ENCODE measurements at places on chromosomes 7 and 10.
A peak's percentile ranks its signal among the peaks of the same experiment; 100 is the strongest.

GRCh38 chr7:93027044-93027443 is 90.7 kb downstream of the SAMD9 start:
- no peak for DNase-seq

GRCh38 chr10:92699518-92700381 is 10.0 kb downstream of the HHEX start:
- DNase-seq = no peak

- DNase-seq = no peak
Measured at GRCh38 chr7:80588591-80588990, 49.9 kb upstream of the CD36 start.

DNA sequence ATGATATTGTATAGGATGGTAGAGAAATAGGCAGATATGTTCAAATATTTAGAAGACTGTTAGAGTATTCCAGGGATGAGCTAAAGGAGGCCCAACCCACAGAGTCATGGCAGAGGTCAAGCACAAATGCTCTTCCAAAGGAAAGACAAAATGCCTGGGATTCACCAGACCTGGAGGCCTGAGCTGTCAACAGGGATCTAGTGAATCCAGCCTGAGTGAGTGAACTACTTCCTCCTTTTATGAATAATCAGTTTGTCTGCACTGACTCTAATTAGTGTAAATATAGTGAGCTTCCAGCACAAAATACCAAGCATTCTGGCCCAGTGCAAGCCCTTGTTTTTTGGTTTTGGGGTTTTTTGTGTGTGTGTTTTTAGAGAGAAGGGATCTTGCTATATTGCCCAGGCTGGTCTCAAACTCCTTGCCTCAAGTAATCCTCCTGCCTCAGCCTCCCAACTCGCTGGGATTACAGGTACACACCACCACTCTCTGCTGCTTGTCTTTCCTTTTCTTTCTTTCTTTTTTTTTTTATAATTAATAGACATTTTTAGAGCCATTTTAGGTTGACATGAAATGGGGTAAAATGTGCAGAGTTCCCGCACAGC is 244.4 kb downstream of the SKIDA1 start:
- no peak for DNase-seq

- no peak for DNase-seq
Measured at GRCh38 chr7:155807065-155807671, 5.1 kb downstream of the SHH start.

DNA sequence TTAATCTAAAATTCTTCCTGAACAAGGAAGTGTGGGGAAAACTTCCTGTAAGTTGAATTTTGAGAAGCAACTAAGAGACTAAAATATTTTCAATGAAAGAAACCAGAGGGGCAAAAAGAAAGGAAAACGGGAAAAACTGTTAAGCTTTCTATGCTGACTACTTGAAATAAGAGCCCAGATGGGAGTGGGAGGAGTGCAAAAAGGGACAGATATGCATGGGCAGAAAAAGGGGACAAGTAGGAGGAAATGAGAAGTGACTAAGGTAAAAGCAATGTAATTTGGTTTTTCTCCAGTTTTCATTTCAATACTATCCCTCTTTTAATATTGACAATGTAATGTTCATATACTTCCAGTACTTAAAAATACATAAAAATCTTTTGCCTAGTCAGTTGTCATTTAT is 11.1 kb downstream of the OGA start:
- DNase-seq = no peak

DNA sequence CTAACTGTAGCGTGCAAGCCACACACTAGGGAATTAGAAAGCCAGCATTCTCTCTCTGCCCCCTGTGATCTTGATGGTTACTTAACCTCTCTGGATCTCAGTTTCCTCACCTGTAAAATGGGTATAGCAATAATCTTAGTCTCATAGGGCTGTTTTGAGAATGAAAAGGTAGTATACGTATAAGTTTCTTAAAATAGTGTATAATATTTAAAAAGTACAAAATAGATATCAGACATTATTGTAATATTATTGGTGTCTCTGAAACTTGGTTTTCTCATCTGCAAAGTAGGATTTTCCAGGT is 80.4 kb downstream of the CHN2 start:
- DNase-seq = no peak

DNA sequence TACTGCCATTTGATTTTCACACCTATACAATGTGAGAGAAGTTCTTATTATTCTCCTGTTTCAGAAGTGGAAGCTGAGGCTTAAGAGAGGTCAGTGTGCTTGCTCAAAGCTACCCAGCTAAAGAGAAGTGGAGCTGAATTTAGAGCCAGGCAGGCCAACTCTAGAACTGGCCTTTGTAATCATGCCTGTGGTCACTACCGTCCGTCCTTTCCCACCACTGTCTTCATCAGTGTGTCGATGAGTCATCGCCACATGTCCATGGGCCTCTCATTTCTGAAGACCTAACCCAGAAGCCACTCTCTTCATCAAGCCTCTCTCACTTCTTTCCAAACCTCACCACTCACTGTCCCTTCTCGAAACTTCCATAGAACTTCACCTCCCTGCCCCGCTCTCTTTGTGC is 237.8 kb downstream of the KIAA1217 start:
- no peak for DNase-seq

GRCh38 chr7:74654811-74655210 is 2.7 kb upstream of the GTF2I start:
- DNase-seq = no peak

- DNase-seq = no peak
Measured at GRCh38 chr10:72637398-72637857, 11.5 kb upstream of the MICU1 start.

DNA sequence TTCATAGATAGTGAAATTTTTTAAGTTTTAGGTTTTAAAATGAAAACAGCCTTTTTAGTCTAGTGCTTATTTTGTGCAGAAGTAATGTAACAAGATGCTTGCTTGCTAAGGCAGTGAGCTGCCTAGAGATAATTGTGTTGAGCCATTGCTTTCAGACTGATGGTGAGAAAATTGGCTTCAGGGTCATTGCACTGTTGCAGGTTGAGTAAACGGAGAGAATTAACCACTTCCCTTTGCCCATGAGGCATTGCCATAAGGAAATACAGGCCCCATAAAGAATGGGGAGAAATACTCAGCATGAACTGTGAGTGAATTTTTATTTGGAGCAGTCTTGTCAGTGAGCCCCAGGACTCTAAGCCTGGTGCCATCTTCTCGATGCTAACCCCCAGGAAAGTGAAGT is 140.5 kb downstream of the LRRC4 start:
- no peak for DNase-seq

- no peak for DNase-seq
Measured at GRCh38 chr10:91345716-91346115, 64.4 kb upstream of the HECTD2 start.

- DNase-seq = no peak
Measured at GRCh38 chr10:69573056-69573806, at the start of gene NEUROG3. TSS of gene NEUROG3 (minus strand) at chr10:69573422. CDS start at chr10:69573043, 379 bp downstream.

GRCh38 chr7:139271718-139272628 is 40.9 kb downstream of the UBN2 start:
- no peak for DNase-seq

DNA sequence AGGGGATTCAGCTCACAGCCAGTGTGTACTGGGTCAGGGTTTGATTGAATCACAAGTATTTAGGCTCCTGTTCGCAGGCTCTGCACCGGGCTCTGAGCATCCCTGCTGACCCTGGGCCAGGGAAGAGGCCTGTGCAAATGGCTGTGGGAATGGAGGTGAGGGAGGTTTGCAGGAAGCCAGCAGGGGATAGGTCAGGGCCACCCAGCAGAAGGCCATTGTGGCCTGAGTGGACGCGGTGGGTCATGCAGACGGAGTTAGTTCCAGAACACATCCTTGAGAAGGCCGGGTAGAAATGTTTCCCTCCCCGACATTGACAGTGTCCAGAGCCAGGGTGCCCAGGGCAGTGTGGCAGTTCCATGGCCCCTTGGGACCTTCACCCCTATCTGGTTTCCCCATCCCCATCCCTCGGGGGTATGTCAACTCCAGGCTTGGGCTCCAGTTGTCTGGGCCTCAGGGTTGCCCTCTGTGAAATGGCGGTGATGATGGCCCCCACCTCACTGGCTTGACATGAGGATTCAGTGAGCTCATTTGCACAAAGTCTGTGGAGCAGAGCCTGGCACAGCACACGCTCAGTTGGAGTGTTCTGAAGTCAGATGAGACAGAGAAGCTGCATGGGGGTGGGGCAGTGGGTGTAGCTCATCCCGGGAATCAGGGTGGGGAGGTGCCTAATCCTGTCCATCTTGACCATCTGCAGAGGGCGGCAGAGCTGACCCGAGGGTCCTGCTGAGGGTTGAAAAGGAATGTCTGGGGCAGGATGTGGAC is 107.6 kb downstream of the ADCY1 start:
- peak; percentile 33 for DNase-seq

DNA sequence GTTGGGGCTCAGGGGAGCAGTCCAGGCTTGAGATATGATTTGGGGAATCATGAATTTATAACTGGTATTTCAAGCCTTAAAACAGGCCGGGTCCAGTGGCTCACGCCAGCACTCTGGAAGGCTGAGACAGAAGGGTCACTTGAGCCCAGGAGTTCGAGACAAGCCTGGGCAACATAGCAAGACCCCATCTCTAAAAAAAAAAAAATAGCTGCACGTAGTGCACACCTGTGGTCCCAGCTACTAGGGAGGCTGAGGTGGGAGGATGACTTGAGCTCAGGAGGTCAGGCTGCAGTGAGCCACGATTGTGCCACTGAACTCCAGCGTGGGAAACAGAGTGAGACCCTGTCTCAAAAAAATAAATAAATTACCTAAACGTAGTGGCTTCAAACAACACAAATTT is 81.7 kb upstream of the GTF2I start:
- no peak for DNase-seq

GRCh38 chr7:29328811-29329210 is 134.2 kb downstream of the CHN2 start:
- no peak for DNase-seq

DNA sequence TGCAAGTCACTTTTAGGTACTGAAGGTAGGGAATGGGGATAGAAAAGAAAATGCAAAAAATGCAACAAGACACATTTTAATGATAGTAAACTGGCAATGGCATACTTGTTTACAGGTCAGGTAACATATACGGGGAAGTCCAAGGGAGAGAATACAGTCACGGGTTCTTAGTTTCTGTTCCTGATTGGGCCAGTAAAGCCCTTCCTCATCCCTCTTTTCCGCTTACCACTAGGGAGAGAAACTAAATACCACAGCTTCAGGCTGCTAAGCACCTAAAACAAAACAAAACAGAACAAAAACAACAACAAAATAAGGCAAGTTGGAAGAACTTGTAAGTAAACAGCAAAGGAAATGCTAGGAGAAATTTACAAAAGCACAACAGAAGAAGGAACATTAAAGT is 65.2 kb upstream of the OGDHL start:
- DNase-seq = no peak
